ENCODE measurements at places on chromosomes 5 and 9. TPM values are rescaled to one million over a fixed set of nuclear protein-coding genes. Genes with fewer than 3 reads are reported as not detected.

DNA sequence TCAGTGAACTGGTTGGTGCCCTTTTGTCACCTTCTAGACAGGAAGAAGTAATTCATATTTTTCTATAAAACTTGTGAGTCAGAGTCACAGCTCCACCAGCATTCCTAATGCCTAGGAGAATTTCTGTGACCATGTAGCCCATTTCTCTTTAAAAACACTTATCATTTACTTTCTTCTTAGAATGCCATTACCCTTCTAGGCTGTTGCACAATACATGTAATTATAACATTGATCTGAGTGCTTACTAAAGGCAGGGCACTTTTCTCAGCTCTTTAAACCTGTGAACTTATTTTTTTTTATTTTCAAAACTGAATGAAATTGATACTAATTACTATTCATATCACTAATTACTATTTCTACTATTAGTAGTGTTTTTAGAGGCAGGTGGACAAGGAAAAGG, 373.7 kb downstream of the TLE4 start:
- DNase-seq = no peak

DNA sequence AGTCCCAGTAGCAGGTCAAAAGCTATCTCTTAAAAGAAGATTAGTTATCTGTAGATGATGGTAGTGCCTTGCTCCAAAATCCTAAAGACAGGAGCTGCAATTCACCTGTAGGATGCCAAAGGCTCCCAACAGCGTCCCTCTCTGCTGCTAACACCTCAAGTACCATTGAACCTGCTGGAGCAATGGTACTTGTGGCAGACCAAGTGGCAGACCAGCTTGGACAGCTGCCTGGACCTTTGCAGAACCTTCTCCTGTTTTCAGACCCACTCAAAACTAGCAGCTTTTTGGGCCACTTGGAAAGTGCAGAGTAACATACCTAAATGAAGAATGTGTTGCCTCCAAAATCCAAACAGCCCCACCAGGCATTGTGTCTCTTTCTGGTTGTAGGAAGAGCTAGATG, 6.9 kb upstream of the CCDC180 start:
- no peak for DNase-seq

DNA sequence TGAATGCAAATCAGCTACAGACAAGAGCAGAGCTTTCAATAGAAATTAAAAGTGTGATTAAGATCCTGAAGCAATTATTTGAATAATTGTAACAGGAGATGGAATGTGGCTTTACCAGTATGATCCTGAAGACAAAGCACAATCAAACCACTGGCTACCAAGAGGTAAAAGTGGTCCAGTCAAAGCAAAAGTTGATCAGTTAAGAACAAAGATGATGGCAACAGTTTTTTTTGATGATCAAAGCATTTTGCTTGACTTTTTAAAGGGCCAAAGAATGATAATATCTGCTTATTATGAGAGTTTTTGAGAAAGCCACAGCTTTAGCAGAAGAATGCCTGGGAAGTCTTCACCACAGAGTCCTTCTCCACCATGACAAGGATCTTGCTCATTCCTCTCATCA, 409.2 kb downstream of the CSNK1G3 start:
- no peak for DNase-seq

DNA sequence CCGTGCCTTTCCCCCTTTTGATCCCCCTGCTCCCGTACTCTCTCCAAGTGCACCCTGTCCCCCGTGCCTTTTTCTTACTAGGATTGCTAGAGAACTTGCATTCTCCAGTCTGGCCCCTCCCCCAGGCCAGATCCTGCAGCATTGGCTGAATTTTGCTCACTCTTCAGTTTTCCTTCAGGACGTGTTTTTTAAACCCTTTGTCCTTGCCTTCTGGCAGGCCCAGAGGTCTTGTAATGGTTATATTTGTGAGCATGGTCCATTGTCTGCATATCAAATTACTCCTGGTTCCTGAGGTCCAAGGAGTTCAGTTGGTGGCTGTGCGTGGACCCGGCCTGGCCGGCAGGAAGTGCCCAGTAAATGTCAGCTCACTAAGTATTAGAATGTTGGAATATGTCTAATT, 606 bp downstream of the TBC1D13 start:
- peak; percentile 30 for DNase-seq

GRCh38 chr9:127650518-127650917, 38.4 kb downstream of the STXBP1 start:
- no peak for DNase-seq

GRCh38 chr9:130484362-130485072, 39.8 kb downstream of the ASS1 start:
- DNase-seq = no peak

- DNase-seq = no peak
Measured at GRCh38 chr5:124718380-124718789, 28.1 kb downstream of the ZNF608 start.

- no peak for DNase-seq
Measured at GRCh38 chr5:134913254-134913653, 8.3 kb downstream of the PCBD2 start.

DNA sequence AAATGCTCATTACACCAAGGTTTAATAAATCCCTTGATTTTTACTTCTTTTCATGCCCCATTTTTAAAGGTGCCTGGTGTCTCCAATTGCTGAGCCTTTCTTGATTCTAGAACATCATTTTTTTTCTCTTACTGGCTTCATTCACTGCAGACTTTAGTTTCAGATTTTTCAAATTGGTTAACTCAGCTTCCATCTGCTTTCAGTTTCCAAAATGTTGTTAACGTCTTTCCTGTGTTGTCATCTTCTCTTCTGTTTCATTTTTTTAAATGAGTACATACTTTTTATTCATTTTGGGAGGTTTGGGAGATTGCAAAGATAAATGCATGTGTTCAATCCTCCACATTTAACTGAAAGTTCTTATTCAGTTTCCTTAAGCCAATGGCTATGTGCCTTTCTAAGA, 126.4 kb upstream of the CCNG1 start:
- no peak for DNase-seq

DNA sequence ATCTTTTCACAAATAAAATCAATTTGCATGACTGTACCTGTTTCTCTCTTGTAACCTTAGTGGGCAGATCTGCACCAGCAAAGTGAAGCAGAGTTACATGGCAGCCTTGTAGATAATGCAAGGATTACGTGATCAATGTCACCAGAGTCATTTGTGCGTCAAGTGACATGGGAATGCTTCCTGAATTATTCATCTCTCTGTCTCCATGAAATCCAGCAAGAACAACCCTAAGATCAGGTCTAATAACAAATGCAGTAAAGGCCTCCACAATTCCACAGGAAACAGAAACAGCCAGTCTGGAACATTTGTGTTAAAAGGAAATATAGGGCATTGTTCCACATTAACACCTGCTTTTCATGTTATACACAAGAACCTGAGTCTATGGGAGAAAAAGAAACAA, 7.8 kb downstream of the GZMA start:
- no peak for DNase-seq

- no peak for DNase-seq
Measured at GRCh38 chr5:32507738-32508434, 63.3 kb upstream of the ZFR start.

GRCh38 chr9:7973123-7973522, 173.5 kb upstream of the DMAC1 start:
- no peak for DNase-seq

DNA sequence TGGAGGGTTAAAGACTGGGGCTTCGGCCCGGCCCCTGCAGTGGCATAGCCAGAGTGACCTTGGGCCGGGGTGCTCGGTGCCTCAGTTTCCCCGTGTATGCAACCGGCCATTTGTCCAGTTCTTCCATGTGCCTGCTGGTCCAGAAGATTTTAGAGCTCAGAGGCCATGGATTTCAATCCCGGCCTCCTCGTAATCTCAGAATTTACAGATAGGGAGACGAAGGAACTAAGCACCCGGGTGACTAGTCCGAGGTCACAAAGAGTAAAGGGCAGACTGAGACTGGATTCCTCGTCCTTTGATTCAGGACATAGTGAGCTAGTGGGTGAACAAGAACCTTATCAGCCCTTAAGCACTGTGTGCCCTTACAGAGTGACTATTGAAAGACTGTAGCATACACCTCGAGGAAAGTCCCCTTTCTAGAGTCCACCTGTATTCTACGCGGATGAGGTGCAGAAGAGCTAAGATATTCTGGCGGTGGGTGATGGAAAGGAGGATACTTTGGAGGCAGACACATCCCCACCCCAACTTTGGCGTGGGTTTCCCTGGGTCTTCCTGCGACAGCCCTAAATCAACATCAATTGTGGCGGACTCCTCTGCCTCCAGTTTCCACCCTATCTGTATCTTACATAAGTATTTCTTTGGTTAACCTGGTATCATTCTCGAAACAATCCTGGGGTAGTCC, 597 bp downstream of the SLC31A1 start:
- DNase-seq = peak; percentile 17

GRCh38 chr9:116952436-116952810, 265.3 kb downstream of the TRIM32 start:
- no peak for DNase-seq

DNA sequence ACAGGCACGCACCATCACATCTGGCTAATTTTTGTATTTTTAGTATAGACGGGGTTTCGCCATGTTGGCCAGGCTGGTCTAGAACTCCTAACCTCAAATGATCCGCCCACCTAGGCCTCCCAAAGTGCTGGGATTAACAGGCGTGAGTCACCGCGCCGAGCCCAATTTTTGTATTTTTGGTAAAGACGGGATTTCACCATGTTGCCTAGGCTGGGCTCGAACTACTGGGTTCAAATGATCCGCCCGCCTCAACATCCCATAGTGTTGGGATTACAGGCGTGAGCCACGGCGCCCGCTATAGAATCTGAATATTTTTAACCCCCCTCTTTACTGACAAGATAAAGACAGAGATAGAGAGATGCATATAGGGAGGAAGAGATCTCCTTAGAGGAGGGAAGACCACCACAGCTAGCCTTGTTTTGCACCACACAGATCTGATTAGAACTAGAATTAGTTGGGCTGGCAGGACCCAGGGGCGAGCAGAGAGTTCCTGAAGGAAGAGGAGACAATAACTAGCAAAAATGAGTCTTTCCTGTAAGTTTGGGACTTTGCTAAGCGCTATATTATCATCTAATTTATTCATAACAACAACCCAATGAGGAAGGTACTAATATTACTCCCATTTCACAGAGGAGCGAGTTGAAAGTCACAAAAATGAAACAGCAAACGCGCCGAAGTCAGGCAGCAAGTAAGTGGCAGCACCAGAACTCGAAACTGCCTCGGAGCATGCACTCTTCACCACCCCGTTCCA, 1.5 kb upstream of the ANKHD1 start:
- no peak for DNase-seq

DNA sequence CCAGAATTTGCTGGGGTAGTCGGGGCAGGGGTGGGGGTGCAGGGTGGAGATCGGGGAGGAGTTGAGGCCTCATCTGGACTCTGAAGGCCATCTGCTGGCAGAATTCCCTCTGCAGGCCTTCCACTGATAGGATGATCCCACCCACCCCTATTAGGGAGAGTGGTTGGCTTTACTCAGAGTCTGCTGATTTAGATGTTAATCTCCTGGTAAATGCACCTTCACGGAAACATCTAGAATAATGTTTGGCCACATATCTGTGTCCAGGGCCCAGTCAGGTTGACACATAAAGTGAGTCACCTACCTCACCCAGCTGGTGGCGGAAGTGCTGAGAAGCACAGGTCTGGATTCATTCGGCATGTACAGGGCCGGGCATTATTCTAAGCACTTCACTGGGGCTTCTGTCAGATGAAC, 50.0 kb downstream of the DAPK1 start:
- no peak for DNase-seq

GRCh38 chr5:102809033-102809432, 53.9 kb downstream of the PAM start:
- DNase-seq = no peak

- DNase-seq = peak; percentile 12
Measured at GRCh38 chr9:78261403-78262001, 25.6 kb downstream of the CEP78 start.

- no peak for DNase-seq
Measured at GRCh38 chr5:78979909-78980308, 5.2 kb downstream of the ARSB start.

- no peak for DNase-seq
Measured at GRCh38 chr5:144298658-144299057, 128.0 kb downstream of the KCTD16 start.

GRCh38 chr5:144191998-144192397, 21.3 kb downstream of the KCTD16 start:
- DNase-seq = peak; percentile 16

- no peak for DNase-seq
Measured at GRCh38 chr5:80804332-80804731, 149.5 kb upstream of the DHFR start.

DNA sequence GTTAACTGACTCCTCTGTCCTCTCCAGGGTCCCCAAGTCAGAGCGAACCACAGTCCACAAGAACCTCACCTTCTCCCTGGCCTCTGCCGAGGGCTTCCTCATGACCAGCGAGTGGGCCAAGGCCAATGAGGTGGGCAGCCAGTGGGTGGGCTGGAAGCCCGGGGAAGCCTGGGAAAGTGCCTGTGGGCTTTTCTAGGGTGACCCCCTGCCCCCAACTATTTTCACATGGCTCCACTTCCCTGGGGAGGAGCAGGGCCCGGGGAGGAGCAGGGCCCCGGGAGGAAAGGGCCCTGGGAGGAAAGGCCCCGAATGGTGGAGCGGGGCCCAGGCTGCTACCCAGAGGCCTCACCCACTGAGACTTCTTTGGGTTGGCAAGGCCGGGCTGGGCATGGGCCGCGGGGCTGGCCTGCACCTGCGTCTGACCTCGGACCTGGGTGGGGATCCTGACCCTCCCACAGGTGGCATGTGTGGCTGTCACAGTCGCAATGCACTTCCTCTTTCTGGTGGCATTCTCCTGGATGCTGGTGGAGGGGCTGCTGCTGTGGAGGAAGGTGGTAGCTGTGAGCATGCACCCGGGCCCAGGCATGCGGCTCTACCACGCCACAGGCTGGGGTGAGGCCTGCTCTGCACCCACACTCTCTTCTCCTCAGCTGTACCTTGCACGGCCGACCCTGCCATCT, 17.9 kb downstream of the ADGRD2 start:
- no peak for DNase-seq

GRCh38 chr5:140113180-140113698, 670 bp upstream of the PURA start:
- DNase-seq = peak; percentile 61

DNA sequence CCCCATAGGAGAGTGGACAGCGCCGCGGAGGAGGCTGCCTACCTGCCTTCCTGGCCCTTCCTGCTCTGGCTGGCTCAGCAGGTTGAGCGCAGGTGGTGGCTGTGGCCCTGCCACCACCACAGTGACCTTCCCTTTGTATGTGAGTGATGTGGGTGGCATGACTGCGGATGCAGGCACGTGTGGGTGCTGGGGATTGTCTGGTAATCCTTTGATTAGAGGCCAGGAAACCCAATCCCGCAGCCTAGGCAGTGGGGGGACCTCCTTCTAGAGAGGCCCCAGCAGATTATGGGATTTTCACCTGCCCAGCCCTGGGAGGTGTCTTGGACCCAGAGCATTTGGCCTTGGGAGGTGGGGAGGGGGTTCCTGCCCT, 16.5 kb downstream of the RXRA start:
- DNase-seq = no peak

The BTNL3 gene
- not detected for total RNA-seq

The CAVIN4 gene
- 0.20 TPM for total RNA-seq

The MLANA gene
- total RNA-seq = not detected

The RAD23B gene
- 134 TPM for total RNA-seq

The GPBP1 gene
- 68.4 TPM for total RNA-seq

The CLTB gene
- 69.0 TPM for total RNA-seq

The DIRAS2 gene
- not detected for total RNA-seq

The ADGRD2 gene
- total RNA-seq = not detected

The LCN10 gene
- not detected for total RNA-seq

The LCN1 gene
- not detected for total RNA-seq

The LHX6 gene
- 13.4 TPM for total RNA-seq

The ANKRD31 gene
- total RNA-seq = 0.04 TPM

The PTGES2 gene
- 137 TPM for total RNA-seq
